ENCODE measurements at places on chromosomes 11 and 22.

DNA sequence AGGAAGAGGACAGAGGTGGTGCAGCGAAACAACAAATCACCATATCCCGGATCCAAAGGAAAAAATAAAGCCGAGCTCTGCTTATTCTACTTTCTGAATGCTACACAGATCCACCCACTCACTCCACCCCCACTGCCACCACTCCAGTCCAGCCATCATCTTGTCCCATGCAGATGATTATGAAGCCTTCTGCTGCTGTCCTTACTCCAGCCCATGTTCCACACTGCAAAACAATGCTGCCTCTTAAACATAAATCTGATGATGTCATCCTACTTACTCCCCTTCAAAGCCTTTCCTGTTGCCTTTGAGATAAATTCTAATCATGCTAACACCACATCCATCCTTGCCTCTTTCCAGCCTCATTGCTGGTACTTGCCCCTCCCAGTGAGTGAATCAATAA lies 6.5 kb upstream of the DRD2 start:
- no peak for DNase-seq

GRCh38 chr11:64371201-64371600 lies 12.2 kb downstream of the RPS6KA4 start:
- DNase-seq = no peak

- DNase-seq = no peak
Measured at GRCh38 chr22:33335611-33336279, 277.6 kb upstream of the SYN3 start.

DNA sequence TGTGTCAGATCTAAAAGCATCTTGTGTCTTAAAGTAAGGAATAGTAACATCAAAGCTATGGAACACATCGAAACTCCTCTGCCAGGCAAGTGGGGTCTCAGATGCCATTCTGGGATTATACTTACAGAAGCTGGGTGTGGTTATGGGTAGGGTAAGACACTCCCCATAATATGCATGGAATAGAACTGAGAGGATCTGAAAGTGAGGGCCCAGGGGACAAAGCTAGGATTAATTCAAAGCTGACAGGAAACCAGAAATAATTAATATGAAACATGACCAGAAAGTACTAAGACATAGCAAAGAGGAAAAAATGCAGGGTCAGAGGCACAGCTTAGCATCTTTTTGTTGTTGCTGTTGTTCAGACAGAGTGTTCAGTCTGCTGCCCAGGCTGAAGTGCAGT lies 40.2 kb upstream of the EED start:
- DNase-seq = no peak

Data from CD4-positive, alpha-beta T cell treated with Interleukin-4 for 4 hours (primary cell).